ENCODE measurements at places on chromosomes 7 and 10.

GRCh38 chr10:16866541-16867275 lies 49.5 kb upstream of the RSU1 start:
- DNase-seq: no peak

- DNase-seq: no peak
Observed at GRCh38 chr10:31765541-31765940, 163.1 kb downstream of the ARHGAP12 start.

DNA sequence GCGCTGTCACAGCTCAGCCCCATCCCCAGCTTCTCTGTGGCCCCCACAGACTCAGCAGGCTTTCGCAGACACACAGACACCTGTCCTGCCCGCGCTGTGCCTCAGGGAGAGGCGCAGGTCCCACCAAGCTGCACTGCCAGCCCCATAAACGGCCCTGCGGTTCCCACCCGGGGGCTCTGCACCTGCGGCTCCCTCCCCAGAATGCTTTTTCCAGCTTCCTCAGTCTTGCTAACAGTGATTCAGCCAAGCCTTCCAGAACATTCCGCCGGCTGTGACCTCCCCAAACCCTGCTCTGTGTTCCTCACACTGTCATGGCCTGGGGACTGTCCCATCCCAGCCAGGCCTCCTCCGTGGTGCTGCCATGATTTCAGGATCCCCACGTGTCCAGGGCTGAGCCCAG lies 27.8 kb upstream of the TNRC18 start:
- DNase-seq: no peak

DNA sequence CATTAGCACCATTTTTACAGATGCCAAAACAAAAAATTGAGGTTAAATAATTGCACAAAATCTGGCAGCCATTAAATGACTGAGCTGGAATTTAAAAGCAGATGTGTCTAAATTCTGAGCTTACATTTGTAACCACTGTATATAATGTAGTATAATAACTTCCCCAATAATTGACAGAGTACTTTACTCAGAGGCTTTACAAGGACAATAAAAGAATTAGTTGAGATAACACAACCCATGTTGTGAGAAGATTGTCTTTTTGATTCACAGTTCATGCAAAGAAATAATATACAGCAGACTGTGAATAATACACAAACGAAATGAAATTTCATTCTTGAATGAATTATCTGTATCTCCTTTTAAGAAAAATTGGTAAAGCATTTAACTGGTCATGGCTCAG lies 417.1 kb downstream of the AUTS2 start:
- DNase-seq: no peak

DNA sequence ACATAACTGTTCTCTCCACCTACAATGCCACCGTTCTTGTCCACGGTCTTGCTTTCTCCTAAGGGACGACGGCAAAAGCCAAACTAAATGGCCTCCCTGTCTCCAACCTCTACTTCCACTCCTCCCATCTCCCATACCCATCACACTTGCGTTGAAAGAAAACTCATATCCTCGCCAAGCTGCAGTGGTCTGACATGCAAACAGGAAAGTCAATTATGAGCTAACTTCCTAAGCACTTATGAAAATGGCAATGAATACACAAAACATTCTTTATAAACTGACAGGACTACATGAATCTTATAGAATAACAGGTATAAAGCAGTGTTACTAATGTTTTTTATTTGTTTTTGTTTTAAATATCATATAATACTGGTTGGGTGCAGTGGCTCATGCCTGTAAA lies 46.4 kb downstream of the TYW1B start:
- DNase-seq: no peak

DNA sequence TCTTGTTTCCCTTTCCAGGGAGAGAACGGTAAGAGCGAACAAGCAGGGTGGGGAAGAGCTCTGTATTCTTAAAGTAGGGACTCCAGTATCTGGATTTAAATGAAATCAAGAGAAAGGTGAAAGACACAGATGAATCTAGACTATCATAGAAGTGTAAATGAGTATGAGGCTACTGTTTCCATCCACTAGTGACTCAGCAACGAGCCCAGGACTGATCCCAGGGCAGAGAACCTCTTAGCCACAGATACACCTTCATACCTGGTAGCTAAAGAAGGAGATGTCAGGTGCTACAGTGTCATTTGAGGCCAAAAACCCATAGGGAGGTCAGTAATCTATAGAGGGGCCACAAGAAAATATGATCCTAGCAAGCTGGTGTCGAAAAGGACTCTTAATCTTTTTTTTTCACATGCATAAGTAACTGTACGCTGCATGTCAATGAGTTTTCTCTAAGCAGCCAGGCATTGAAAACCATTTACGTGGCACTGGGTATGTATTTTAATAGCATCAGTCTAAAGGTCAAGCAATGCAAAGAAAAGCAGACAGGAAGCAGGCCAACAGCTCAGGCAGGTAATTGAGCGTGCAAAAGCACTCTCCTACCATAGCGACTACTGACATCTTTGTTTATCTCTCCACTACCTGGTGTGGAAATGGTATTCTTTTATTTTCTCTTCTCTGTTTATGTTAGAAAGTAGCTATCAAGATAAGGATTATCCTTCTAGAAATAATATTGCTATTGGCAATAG lies 91.5 kb upstream of the EGR2 start:
- no peak for DNase-seq

- no peak for DNase-seq
Observed at GRCh38 chr7:117017017-117017451, 63.7 kb downstream of the ST7 start.

Measured in stimulated activated CD4-positive, alpha-beta T cell treated with anti-CD3 and anti-CD28 coated beads, Interleukin-1b, Interleukin-23, amount 100 ng/mL, for 4 hours (primary cell).